Activated CD4-positive, alpha-beta T cell treated with anti-CD3 and anti-CD28 coated beads, Interleukin-10, Interleukin-2, amounts not matched to agents 100 ng/mL and 50 ng/mL, durations not matched to agents 16 hours and 8 hours (primary cell): ENCODE measurements at places on chromosomes 5 and 9.

- no peak for DNase-seq
These were observed 69.9 kb downstream of the PSAT1 start for GRCh38 chr9:78366827-78367226.

- DNase-seq = no peak
These were observed 1.5 kb downstream of the PLAA start for GRCh38 chr9:26945591-26945990.

- DNase-seq = no peak
These were observed 148.7 kb downstream of the OXCT1 start for GRCh38 chr5:41721516-41721915.

DNA sequence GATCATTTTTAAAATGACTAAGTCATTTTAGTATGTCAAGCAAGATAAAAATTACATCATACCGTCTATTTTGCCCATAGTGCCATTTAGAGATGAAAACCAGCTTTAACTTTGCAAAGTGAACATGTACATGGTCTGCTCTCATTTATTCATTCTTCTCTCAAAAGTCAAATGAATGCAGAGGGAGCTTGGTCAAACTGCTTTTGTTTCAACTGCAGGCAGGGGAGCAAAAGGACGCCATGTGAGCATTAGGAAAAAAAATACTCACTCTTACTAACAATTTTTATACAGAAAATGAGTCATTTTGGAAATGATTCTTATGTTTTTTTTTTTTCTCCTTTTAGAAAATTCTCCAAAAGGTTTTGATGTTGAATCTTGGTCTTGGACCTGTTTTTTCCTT is 15.7 kb downstream of the SCGB3A1 start:
- DNase-seq = peak; percentile 28

DNA sequence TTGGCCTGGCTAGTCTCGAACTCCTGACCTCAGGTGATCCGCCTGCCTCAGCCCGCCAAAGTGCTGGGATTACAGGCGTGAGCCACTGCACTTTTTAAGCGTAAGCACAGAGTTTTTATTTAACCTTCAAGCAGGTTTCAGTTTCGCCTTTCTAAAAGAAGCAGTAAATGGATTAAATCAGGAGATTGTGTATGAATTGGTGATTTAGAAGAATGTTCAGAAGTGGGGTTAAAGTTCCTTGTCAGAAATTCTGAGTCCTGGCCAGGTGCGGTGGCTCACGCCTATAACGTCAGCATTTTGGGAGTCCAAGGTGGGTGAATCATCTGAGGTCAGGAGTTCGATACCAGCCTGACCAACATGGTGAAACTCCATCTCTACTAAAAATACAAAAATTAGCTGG is 12.2 kb downstream of the HSPA4 start:
- no peak for DNase-seq

- DNase-seq = no peak
These were observed 46.0 kb downstream of the TRIM32 start for GRCh38 chr9:116733010-116733641.

- no peak for DNase-seq
These were observed 185.9 kb downstream of the SEMA6A start for GRCh38 chr5:116388564-116389258.

- peak; percentile 92 for DNase-seq
These were observed 90.6 kb downstream of the RALGPS1 start for GRCh38 chr9:127004946-127005769.

- no peak for DNase-seq
These were observed 1.3 kb upstream of the ITGA1 start for GRCh38 chr5:52786391-52786790.

DNA sequence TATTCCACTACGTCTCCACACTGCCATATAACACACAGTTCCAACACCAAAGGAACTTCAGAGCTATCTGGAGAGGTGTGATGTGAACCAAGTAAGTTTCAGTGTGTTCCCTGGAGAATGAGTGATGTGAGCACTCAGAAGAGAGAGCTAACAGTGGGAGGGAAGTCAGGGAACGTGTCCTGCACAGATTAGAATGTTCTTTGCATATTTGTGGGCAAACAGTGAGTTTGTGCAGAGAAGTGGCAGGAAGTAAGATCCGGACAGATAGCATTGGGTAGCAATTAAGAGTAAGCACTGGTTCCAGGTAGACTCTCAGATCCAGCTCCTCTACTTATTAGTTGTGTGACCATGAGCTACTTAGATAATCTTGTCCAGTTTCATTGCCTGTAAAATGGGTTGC is 206.4 kb downstream of the PDZD2 start:
- DNase-seq = no peak

DNA sequence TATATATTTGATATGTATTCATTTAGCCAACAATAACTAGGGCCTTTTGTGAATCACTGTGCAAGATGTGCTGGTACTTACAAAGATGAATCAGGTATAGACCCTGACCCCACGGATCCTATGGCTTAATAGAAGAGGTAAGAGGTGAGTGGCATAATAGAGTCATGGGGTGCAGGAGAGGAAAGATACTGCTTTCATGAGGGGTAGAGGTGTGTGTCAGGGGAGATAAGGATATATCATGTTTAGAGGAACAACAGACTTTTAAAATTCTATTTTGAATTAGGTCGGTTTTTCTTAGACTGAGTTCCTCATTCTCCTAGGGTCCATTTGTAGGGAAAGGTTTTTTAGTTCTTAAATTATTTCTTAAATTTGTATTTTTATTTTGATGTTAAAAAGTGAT is 27.8 kb downstream of the ZCCHC7 start:
- DNase-seq = no peak

- DNase-seq = no peak
These were observed 45.0 kb upstream of the NR3C1 start for GRCh38 chr5:143448518-143448917.

- no peak for DNase-seq
These were observed 26.6 kb upstream of the CCDC180 start for GRCh38 chr9:97280755-97281330.

- no peak for DNase-seq
These were observed 687.3 kb upstream of the ST8SIA4 start for GRCh38 chr5:101590384-101590783.

DNA sequence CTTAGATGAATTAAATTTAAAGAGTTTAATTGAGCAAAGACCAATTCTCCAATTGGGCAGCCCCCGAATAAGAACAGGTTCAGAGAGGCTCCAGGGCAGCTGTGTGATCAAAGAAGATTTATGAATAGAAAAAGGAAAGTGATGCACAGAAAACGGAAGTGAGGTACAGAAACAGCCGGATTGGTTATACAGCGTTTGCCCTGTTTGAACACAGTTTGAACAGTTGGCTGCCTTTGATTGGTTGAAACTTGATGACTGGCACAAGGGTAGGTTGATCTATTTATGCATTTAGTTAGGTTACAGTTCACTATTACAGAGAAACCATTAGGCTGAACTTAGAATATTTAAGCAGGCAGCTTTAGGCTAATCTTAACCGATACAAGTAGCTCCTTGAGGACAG is 29.5 kb downstream of the NIM1K start:
- no peak for DNase-seq

DNA sequence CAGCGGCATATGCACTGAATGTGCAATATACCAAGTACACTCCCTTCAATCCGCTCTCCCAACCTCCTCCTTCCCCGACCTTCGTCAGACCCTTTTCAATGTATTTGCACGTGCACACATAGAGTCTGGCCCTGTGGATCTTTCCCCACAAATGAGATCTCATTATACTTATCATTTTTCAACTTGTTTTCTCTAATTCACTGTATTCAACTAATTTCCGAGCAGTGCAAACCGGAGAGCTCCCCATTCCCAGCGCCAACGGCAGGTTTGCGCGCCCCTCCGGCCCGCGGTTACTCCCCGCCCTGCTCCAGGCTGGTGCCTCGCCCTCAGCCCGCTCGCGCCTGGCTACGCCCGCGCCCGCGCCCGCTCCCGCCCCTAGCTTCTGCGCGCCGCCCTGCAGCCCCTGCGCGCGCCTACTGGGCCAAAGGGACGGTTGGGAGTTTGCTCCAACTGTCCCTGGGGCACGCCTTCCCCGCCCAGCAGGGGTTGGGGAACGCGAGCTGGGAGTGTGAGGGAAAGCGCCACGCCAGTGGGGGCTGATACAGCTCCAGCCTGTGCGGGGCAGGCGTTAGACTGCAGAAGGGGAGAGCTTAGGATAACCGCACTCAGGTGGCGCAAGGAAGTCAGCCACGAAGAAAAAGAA is 3.3 kb upstream of the CDC20B start:
- DNase-seq = peak; percentile 27

DNA sequence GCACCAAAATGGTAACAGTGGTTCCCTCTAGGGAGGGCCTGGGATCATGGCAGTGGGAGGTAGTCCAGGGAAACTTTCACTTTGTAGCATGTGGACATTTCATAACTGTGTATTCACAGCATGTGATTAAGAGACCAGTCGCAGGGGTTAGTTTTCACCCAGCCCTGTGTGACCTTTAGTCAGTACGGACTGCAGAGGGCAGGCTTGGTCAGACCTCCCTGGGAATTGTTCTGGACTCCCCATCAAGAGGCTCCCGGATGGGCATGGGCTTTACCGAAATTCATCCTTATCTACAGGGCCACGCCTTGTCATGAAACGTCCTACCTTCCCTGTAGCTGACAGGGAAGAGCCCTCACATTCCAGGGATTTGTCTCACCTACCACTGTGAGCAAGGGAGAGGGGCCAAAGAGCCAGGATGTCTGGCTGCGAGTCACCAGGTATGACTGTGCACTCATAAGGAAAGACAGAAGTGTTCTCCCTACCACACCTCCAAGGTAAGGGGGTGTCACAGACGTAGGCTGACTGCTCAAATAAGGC is 19.9 kb downstream of the GPX3 start:
- no peak for DNase-seq

DNA sequence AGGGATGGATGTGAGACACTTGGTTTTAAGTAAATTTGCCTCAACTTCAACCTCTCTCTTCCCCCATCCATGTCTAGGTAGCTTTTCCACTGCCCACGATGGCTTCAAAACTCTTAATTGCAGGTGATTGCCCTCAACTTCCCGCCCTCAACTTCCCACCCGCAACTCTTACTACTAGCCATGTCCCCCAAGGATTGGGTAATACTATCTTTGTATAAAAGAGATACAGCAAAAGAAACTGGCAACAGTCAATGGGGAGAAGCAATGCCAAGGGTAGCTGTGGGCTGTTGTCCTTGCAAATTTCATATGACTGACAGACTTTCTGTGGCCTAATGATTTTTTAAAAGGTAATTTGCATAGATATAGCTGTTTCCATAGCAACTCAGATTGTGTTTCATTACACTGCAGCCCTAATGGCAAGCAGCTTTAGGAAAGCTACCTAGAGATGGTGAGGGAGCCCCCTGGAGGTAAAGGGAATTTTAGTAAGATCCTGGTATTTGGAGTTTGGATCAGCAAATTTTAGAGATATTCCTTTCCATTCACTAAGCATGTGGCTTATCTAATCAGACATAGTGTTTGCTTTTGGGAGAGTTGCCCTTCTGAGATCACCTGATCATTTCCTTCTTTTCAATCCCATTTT is 421.5 kb upstream of the DAP start:
- no peak for DNase-seq

DNA sequence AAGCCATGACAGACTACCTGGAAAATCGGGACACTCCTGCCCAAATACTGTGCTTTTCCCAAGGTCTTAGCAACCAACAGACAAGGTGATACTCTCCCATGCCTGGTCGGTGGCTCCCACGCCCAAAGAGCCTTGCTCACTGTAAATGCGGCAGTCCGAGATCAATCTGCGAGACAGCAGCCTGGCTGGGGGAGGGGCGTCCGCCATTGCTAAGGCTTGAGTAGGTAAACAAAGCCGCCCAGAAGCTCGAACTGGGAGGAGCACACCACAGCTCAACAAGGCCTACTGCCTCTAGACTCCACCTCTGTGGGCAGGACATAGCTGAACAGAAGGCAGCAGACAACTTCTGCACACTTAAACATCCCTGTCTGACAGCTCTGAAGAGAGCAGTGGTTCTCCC is 272.1 kb upstream of the CCNG1 start:
- DNase-seq = no peak

- DNase-seq = no peak
These were observed 23.9 kb upstream of the SLC25A51 start for GRCh38 chr9:37927601-37928551.

DNA sequence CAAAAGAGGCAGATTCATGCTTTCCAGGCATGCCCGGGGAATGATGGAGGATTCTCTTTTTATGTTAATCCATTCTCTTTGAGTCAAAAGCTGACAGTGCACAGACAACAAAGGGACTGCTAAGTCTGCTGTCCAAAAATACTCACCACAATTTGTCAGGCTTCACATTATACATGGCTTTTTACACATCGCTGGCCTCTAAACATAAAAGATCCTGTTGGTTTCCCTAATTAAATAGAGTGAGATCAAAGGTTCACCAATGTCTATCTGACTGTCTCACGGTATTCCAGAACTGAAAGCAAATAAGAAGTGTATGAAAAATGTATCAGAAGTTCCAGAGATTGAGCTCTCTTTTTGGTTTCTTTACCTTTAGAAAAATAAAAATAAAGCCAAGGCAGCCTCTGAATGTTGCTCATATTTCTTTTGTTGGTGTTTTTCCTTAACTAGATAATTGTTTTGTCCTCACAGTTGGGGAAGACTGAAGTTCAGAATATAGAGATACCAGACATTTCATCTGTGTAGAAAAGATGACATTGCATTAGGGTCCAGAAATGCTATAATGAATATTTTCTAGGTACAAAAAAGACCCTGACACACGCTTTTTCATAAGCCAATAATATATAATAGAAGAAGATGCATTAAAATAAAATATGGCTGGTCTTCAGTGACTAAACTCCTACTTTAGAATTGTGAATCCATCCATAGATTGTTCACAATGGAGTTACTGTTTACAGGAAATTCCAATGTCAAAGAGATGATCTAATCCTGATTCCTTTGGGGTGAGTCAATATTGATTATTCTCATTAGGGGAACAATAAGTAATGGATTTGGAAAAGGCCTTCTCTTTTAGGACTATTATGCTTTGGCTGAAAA is 688.2 kb upstream of the CDH6 start:
- no peak for DNase-seq

- no peak for DNase-seq
These were observed 66.8 kb downstream of the MAMDC2 start for GRCh38 chr9:70110194-70111041.

GRCh38 chr5:181084621-181085195 is 44.6 kb downstream of the BTNL9 start:
- DNase-seq = no peak

GRCh38 chr9:20320921-20321320 is 301.4 kb downstream of the MLLT3 start:
- no peak for DNase-seq

GRCh38 chr9:125534971-125535701 is 171.9 kb downstream of the MAPKAP1 start:
- DNase-seq = no peak

DNA sequence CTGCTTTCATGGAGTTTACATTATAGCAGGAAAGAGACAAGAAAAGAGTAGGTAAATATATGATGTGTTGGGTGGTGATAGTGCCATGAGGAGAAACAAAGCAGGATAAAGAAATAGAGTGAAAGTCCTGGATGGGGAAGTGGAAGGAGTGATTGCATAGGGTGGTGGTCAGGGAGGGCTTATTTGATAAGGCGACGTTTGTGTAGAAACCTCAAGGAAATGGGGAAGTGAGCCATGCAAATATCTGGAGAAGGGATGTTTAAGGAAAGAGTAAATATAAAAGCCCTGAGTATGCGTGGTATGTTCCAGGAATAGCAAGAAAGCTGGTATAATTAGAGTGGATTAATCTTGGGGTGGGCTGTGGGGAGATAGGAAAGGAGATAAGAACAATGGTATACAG is 134.7 kb upstream of the SV2C start:
- DNase-seq = no peak
